ENCODE measurements at places on chromosomes 2 and 18.
A peak's percentile ranks its signal among the peaks of the same experiment; 100 is the strongest.

DNA sequence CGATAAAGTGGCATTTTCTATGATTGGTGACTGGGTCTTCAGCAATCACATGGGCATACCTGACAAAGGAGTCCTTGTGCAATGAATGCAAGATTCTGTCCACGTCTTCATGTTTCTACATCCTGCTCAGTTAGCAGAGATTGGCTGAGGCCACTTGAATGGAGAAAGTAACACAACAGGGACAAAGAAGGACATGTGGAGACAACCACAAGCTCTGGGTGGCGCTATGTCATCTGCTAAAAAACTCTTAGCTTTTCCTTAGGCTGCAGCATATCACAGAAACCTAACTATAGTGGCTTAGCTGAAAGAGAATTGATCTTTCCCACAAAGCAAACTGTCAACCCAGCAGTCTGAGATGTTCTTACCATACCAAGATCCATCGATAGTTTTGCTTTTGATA, 1109.7 kb downstream of the SOCS6 start:
- DNase-seq: peak; percentile 95

- no peak for DNase-seq
These were observed 678.8 kb downstream of the DCC start for GRCh38 chr18:53018791-53019190.

GRCh38 chr2:118909191-118909590, 32.8 kb upstream of the MARCO start:
- DNase-seq: no peak

DNA sequence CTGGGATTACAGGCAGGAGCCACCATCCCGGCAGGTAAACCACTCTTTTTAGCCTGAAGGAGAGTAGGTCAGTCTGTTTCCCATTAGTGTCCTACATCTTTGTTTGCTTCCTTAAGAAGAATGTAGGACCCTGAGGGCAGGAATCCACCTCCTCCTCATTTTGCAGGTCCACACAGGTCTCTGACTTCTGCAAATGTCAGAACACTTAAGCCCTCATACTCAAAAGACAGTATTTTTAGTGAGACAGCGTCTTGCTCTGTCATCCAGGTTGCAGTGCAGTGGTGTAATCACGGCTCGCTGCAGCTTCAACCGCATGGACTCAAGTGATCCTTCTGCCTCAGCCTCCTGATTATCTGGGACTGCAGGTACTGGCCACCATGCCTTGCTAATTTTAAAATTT, 9.3 kb downstream of the PSTPIP2 start:
- no peak for DNase-seq

- no peak for DNase-seq
These were observed 275.7 kb downstream of the PDE11A start for GRCh38 chr2:177796654-177797415.

DNA sequence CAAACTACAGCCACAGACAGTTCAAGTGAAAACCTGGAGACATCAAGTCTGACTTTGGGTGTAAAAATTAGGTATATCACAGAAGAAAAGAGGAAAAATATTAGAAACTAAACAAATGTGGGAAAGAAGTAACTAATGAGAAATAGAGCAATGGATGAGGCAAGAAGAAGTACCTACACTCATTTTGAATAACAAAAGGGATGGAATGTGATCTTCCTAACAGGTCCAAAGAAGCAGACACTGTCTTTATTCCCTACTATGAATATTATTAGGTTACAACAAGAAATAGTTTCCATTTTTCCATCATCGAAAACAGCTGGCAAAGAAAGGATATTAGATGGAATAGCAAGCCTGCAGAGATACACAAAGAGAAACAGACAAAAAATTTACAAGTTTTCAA, 486.3 kb upstream of the FSHR start:
- DNase-seq: no peak

DNA sequence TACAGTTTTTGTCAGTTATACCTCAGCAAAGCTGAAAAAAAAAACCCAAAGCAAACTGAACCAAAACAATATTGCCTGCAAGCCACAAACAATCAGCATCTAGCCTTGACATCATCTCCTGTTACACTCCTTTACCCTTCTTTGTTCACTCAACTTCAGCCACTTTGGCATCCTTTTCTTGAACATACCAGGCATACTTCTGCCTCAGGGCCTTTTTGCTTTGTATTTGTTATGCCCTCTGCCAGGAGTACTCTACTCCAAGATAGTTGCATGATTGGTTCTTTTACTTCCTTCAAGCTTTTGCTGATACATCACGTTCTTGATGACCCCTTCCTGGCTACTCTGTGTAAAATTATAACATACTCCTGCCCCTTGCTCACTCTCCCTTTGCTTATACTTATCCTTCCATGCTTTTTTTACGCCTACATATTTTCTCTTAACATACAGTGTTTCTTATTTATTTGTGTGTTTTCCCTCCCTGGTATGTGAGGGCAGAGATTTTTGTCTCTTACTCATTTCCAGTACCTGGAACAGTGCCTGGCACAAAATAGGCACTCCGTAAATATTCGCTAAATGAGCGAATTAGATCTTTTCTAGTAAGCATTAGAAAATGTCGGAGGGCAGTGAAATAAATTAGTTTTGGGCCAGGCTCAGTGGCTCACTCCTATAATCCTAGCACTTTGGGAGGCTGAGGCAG, 12.7 kb downstream of the ABI2 start:
- DNase-seq: no peak

DNA sequence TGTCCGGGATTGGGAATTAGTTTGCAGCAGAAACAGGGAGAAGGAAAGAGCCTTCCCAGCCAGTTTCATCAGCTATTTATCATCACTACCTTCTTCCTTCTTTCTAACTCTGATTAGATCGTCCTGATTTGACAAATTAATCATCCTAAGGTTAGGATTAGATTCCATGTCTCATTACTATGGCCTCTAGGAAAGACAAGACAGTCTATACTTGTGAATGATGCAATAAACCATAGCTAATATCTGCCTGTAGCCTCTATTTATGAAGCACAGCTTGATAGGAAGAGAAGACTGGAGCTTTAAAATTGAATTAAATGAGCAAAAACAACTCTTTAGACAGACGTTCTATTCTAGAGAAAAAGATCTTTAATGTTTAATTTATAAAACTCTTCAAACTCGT, 25.2 kb upstream of the FRZB start:
- DNase-seq: no peak

DNA sequence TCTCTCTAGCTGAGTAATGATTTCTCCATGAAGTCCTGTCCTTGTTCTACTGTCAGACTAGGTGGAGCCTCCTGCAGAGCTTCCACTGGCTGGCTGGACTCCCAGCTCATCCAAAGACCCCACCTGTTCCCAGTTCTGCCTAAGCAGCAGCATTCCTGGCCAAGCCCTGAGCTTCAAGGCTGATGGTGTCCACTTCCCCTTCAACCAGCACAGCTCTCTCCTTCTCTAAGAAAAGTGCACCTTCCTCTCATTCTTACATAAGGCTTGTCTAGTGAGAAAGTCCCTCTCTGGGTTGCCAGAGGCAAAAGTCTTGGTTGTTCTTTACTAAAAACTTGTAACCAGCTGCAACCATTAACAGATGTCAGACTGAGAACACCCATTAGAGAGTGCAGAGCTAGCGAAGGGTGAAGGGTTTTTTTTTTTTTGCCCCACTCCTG, 58.9 kb downstream of the CXCR4 start:
- DNase-seq: no peak

GRCh38 chr2:64599469-64599868, 54.2 kb downstream of the SERTAD2 start:
- DNase-seq: peak; percentile 24

DNA sequence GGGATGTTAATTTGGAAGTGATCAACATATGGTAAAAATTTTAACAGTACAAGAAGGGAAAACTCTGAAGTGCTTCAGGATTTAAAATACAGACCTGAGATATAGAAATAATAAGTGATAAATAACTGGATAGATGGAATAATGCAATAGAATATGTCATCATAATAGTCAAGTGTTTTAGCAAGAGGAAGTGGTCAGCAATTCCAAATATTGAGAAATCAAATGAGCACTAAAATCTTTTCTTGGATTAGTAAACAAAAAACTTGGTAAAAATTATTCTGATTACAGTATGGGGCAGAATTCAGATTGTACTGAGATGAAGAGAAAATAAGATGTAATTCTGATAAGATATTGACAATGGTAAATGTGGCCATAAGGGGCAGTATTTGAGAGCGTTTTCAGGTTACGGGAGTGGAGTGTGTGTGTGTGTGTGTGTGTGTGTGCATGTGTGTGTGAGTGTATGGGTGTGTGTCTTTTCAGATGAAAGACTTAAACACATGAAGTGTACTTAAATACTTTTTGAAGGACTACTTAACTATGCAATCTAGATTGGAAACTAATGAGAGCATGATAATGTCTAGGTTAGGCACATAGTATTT, 217.9 kb upstream of the ITGA4 start:
- peak; percentile 56 for DNase-seq

GRCh38 chr18:37392648-37393047, 172.9 kb downstream of the CELF4 start:
- no peak for DNase-seq

- DNase-seq: no peak
These were observed 19.6 kb upstream of the ALLC start for GRCh38 chr2:3638456-3638810.

GRCh38 chr18:36620788-36621187, 208.0 kb downstream of the TPGS2 start:
- no peak for DNase-seq

- DNase-seq: no peak
These were observed 83.5 kb upstream of the GPC1 start for GRCh38 chr2:240351826-240352426.

GRCh38 chr2:14513903-14514302, 118.6 kb upstream of the LRATD1 start:
- DNase-seq: no peak

- DNase-seq: no peak
These were observed 95.9 kb downstream of the C1QL2 start for GRCh38 chr2:119062652-119063051.

GRCh38 chr2:134098321-134098720, 155.6 kb upstream of the MGAT5 start:
- no peak for DNase-seq

GRCh38 chr18:11998193-11998592, 16.9 kb downstream of the IMPA2 start:
- no peak for DNase-seq

GRCh38 chr2:73759904-73760303, 20.0 kb downstream of the DUSP11 start:
- DNase-seq: no peak

DNA sequence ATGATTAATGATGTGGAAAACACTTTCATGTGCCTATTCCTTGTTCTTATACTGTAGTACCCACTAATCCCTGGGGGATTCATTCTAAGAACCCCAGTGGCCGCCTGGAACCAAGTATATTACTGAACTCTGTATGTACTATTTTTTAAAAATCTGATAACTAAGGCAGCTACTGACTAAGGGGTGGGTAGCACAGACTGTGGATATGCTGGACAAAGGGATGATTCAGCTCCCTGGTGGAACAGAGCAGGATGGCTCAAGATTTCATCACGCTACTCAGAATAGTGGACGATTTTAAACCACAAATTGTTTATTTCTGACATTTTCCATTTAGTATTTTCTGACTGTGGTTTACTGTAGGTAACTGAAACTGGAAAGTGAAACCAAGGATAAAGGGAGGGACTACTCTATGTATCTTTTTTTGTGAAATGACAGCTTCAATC, 41.8 kb upstream of the CDC42EP3 start:
- DNase-seq: no peak

DNA sequence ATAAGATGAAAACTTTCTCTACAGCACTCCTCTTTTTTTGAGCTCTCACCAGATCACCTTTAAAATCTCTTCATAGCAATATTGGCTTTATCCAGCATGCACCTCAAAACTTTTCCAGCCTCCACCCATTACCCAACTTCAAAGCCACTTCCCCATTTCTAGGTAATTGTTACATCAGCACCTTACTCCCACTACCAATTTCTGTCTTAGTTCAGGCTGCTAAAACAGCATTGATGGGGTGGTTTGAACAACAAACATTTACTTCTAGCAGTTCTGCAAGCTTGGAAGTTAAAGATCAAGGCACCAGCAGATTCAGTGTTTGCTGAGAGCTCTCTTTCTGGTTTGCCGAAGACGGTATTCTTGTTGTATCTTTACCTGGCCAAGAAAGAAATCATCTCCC, 114.0 kb upstream of the SLC39A10 start:
- DNase-seq: no peak

DNA sequence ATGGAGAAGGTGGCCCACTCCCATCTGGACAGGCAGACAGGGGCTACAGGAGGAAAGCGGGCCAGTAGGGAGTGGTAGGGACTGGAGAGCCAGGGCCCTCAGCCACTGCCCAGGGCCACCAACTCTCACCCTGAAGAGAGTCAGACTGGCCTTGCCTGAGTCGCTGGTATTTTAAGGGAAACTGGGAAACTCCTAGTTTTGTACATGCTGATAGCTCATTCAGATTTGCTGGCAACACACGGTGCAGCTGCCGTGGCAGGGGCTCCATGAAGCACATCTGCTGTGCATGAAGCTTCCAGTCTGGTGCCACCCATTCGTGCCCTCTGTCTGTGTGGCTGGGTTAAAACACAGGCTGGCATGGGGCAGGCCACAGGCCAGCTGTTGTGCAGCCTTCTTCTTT, 137.3 kb upstream of the GLI2 start:
- DNase-seq: no peak

DNA sequence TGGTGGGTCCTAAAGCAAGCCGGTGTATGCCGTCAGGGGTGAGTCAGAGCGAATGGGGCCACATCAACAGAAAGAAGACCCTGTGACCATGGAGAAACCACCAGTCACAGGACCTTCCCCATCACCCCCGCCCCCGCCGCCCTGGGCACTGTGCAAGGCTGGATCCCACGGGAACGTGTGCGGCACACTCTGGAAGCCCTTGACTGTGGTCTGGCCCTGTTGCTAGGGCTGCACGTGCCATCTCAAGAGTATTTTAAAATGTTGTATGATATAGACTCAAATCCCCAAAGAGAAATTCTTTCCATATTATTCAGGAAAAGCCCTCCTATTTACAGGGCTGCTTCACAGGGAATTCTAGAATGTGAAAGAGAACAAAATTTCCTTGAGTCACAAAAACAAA, 174.8 kb downstream of the BCL2 start:
- no peak for DNase-seq

GRCh38 chr18:36025025-36025424, 42.3 kb downstream of the RPRD1A start:
- DNase-seq: no peak

DNA sequence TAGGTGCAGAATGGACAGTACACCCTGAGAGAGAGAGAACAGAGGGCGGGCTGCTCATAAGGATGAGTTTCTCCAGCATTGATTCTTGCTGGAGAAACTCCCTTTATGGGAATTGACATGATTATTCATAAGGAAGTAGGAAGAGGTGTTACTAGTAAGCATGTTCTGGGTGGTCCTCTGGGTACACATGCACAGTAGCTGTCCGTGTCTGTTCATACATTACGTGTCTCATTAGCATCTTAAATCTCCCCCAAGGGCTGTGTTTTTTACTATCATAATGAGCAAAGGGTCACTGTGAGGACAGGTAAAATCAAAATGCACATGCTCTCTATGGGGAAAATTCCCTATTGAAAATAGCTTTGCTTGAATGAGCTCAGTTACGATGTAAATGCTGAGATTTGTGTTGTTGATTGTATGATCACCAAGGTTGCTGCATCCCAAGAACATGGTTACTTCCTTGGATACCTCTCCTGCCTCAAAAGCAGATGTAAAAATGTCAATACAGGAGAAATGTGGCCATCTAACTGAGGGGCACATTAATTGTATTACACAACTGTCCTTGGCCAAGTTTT, 238.9 kb downstream of the CDH20 start:
- no peak for DNase-seq

GRCh38 chr2:191642541-191642940, 35.4 kb upstream of the NABP1 start:
- DNase-seq: no peak

- peak; percentile 76 for DNase-seq
These were observed at the start of gene TUBB6 for GRCh38 chr18:12307701-12308385. Gene TUBB6 (plus strand): TSS chr18:12308241. CDS start chr18:12308293, 52 bp downstream.

- DNase-seq: no peak
These were observed 124.9 kb downstream of the XIRP2 start for GRCh38 chr2:167013227-167013626.
